ENCODE measurements at places on chromosomes 7 and 10.

GRCh38 chr10:15868006-15868405 lies 7.7 kb upstream of the MINDY3 start:
- no peak for DNase-seq
- H3K27me3 ChIP-seq, result peaks cover 85% of the 10 kb centered on the region
- no peaks in the 10 kb centered on the region for H3K4me1 ChIP-seq
- no peaks in the 10 kb centered on the region for H3K36me3 ChIP-seq
- H3K27ac ChIP-seq, result no peak overlapping the region

GRCh38 chr10:124942317-124943169 lies 620 bp downstream of the ZRANB1 start:
- DNase-seq, result no peak
- H3K4me1 ChIP-seq, result peaks cover 35% of the 10 kb centered on the region
- no peaks in the 10 kb centered on the region for H3K36me3 ChIP-seq
- no peak overlapping the region for H3K4me3 ChIP-seq
- H3K27ac ChIP-seq, result peak overlapping the region; percentile 68
- H3K27me3 ChIP-seq, result no peaks in the 10 kb centered on the region

GRCh38 chr10:63431962-63432797 lies 33.6 kb downstream of the JMJD1C start:
- no peak overlapping the region for H3K4me3 ChIP-seq
- no peak overlapping the region for H3K27ac ChIP-seq
- no peaks in the 10 kb centered on the region for H3K36me3 ChIP-seq

DNA sequence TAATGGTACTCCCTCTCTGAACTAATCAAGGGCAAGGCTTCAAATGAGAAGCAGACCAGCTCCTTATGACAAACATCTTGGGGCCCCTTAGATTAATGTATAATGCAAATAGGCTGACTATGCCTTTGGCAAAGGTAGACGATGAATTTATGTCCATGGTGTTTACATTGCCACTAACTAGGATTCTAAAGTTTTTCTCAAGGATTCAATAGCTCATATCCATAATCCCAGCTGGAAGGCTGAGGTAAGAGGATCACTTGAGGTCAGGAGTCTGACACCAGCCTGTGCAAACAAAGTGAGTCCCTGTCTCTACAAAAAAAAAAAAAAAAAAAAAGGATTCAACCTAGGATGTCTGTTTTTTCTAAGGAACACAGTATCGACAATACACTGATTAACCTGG lies 96.5 kb downstream of the ORC5 start:
- DNase-seq, result no peak
- no peaks in the 10 kb centered on the region for H3K36me3 ChIP-seq
- H3K27ac ChIP-seq, result no peak overlapping the region
- no peaks in the 10 kb centered on the region for H3K4me1 ChIP-seq
- no peaks in the 10 kb centered on the region for H3K27me3 ChIP-seq

GRCh38 chr7:103871473-103871872 lies 118.0 kb downstream of the RELN start:
- H3K27ac ChIP-seq, result no peak overlapping the region
- H3K4me3 ChIP-seq, result no peak overlapping the region
- no peaks in the 10 kb centered on the region for H3K27me3 ChIP-seq
- no peaks in the 10 kb centered on the region for H3K4me1 ChIP-seq
- no peak for DNase-seq

- no peak overlapping the region for H3K27ac ChIP-seq
- no peak overlapping the region for H3K4me3 ChIP-seq
- no peaks in the 10 kb centered on the region for H3K27me3 ChIP-seq
- no peak for DNase-seq
Measured at GRCh38 chr7:104625956-104626355, 297.6 kb downstream of the LHFPL3 start.

DNA sequence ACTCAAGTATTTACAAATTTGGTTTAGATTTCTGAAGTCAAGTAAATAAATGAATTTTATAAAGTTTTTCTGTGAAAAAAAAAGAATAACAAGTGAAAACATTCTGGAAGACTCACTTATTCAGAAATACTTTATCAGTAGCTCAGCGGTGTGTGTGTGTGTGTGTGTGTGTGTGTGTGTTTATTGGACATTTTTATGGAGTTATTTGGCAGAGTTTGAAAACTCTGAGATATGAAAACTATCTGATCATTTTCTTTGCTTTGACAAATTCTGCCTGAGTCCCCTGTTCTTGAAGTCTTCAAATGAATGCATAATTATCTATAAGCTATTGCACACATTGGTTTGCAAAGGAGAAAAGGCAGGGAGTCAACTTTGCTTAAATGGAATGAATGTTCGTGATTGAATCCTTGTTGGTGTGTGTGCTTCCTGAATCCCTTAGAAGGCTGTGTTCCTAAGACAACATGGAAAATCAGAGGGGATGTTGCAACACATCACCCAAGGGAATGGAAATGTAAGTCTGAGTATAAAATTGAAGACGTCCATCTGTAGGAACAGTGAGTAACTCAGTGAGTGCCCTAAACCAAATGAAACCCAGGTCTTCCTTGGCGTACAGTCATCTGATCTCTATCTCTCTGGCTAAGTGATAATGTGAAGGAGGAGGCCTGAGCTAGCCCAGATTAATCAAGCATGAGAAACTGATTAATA lies 160.9 kb downstream of the REEP3 start:
- H3K4me1 ChIP-seq, result peaks cover 11% of the 10 kb centered on the region
- no peak for DNase-seq
- H3K27ac ChIP-seq, result peak overlapping the region; percentile 8
- no peaks in the 10 kb centered on the region for H3K27me3 ChIP-seq
- no peak overlapping the region for H3K4me3 ChIP-seq
- no peaks in the 10 kb centered on the region for H3K36me3 ChIP-seq

- peaks cover 7% of the 10 kb centered on the region for H3K36me3 ChIP-seq
- DNase-seq, result no peak
- H3K4me3 ChIP-seq, result no peak overlapping the region
- no peaks in the 10 kb centered on the region for H3K27me3 ChIP-seq
- no peak overlapping the region for H3K27ac ChIP-seq
Measured at GRCh38 chr7:129686063-129686462, 74.5 kb downstream of the NRF1 start.

DNA sequence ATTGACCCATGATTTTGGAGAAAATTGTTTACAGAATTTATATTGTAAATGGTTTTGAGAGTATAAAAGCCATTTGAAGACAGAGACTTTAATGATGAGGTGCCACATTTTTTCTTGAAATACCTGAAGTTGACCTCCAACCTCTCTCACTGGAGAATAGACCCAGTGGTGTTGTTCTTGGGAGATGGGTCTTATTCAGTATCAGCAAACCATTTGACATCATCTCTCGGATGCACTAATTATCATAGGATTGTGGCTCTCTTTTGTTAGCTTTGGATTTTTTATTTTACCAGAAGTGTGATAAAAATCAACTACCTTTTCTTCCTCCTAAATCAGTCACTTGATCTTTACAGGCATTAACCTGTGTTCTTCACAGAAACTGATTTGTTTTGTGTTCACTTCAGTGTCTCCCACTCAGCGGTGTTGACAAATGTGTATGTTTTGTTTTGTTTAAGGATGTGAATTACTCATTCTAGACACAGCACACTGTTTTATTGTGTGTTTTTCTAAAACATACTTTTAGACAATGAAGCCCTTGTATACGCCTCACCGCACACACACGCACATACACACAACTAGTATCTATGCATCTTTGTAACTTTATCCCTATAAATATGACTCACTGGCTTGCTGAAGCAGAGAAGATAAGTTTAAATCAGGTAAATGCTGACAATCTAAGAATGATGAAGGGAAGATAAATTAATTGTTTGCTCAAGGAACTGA lies 455.6 kb downstream of the INHBA start:
- DNase-seq, result no peak
- H3K4me3 ChIP-seq, result no peak overlapping the region
- no peaks in the 10 kb centered on the region for H3K4me1 ChIP-seq
- H3K27me3 ChIP-seq, result no peaks in the 10 kb centered on the region
- H3K27ac ChIP-seq, result no peak overlapping the region

GRCh38 chr10:110252151-110252550 lies 44.7 kb downstream of the MXI1 start:
- no peak for DNase-seq
- H3K27me3 ChIP-seq, result no peaks in the 10 kb centered on the region
- no peak overlapping the region for H3K27ac ChIP-seq
- no peaks in the 10 kb centered on the region for H3K36me3 ChIP-seq
- H3K4me3 ChIP-seq, result no peak overlapping the region

- H3K36me3 ChIP-seq, result peaks cover 86% of the 10 kb centered on the region
- no peak overlapping the region for H3K27ac ChIP-seq
- H3K4me1 ChIP-seq, result no peaks in the 10 kb centered on the region
- H3K27me3 ChIP-seq, result no peaks in the 10 kb centered on the region
Measured at GRCh38 chr7:105636982-105637381, 55.7 kb upstream of the EFCAB10 start.

GRCh38 chr7:113519472-113519871 lies 399.3 kb downstream of the PPP1R3A start:
- H3K36me3 ChIP-seq, result no peaks in the 10 kb centered on the region
- no peak overlapping the region for H3K4me3 ChIP-seq
- no peak for DNase-seq
- no peaks in the 10 kb centered on the region for H3K4me1 ChIP-seq
- H3K27ac ChIP-seq, result no peak overlapping the region

DNA sequence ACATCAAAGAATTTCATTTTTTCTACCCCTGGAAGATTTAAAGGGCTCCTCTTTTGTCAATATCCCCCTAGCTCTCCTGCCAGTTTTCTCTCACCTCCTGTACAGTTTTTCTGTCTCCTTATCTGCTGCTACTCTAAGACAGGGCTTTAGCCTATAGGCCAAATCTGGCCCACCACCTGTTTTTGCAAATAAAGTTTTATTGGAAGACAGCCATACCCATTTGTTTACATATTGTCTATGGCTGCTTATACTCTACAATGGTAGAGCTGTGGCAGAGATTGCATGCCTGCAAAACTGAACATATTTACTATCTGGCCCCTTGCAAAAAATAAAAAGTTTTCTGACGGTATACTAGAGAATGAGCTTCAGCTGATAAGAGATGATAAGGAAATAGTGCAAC lies 37.4 kb upstream of the GARS1 start:
- no peak overlapping the region for H3K27ac ChIP-seq
- H3K36me3 ChIP-seq, result peaks cover 5% of the 10 kb centered on the region
- H3K4me3 ChIP-seq, result no peak overlapping the region
- no peak for DNase-seq
- H3K4me1 ChIP-seq, result peaks cover 23% of the 10 kb centered on the region

DNA sequence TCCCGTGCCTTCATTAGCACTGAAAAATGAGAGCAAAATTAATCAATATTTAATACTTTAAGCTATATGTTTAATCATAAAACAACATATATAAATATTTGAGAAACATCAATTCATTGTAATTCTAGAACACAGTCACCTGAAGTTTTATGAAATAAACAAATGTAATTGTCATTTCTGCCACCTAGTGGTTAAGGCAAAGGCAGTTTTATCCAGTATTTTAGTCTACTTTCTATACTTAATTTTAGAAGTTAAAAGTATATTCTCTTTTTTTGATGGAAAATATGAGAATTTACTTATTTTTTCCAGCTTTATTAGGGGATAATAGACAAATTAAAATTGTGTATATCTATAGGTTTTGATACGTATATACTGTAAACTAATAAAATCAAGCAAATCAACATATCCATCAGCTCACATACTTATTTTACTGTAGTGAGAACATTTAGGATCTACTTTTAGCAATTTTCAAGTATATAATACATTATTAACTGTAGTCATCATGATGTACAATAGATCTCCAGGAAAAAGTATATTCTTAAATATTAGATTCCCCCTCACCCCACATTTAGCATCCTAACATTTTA lies 16.9 kb downstream of the PCGF6 start:
- no peak overlapping the region for H3K4me3 ChIP-seq
- H3K27ac ChIP-seq, result no peak overlapping the region
- H3K27me3 ChIP-seq, result no peaks in the 10 kb centered on the region
- DNase-seq, result no peak

DNA sequence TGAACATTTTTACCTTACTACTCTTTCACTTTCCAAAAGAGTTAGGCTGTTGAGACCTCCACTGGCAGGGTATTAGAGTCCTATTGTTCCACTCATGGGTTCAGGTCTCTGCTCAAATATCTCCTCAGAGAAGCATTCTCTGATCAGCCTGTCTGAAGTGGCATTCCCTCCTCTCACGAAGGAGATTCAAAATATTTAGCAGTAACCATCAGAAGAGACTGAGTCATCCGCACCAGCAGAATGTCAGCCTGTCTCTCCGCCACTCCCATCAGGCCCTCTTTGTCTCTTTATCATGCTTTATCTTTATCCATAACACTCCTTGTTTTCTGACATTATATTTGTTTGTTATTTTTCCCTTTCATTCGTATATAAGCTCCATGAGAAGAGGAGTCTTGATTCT lies 79.1 kb downstream of the AASS start:
- H3K36me3 ChIP-seq, result peaks cover 4% of the 10 kb centered on the region
- H3K4me1 ChIP-seq, result no peaks in the 10 kb centered on the region
- no peaks in the 10 kb centered on the region for H3K27me3 ChIP-seq
- no peak overlapping the region for H3K4me3 ChIP-seq
- DNase-seq, result no peak

DNA sequence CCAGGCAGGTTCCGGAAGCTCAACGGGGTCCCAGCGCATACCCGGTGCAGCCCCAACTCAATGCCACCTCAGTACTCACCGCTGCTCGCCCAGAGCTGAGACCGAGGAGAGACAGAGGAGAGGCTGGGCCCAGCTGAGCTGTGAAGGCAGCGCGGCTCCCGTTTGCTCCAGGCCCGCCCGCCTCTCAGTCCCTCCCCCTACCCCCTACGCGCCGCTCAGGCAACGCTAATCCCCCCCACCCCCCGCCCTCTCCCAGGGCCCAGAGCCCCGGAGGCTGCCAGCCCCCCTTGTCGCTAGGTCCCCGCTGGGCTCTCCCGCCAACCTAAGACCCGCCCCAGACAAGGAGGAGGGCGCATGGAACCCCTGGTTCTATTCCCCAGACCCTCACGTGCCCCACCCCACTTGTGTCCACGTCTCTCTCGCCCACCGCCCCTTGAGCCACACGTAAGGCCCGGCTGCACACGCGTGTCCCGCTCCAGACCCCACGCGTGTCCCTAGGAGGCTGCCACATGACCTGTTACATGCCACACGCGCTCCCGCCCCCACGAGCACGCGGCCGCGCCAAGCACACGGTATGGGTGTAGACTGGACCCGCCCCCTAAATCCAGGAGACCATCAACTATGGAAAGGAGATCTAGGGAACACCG lies at the start of gene PSD:
Gene PSD, minus strand, starts transcription at position 164 of the 647 bp plus-strand sequence. CDS start 1,747 bp downstream, outside the sequence.
- peaks cover 3% of the 10 kb centered on the region for H3K36me3 ChIP-seq
- no peak within 1 kb of the TSS for H3K27ac ChIP-seq
- peak within 1 kb of the TSS; percentile 69 for H3K4me3 ChIP-seq

GRCh38 chr7:142024547-142024946 lies 28.9 kb downstream of the MGAM start:
- H3K4me1 ChIP-seq, result no peaks in the 10 kb centered on the region
- H3K4me3 ChIP-seq, result no peak overlapping the region
- no peaks in the 10 kb centered on the region for H3K36me3 ChIP-seq
- no peak overlapping the region for H3K27ac ChIP-seq
- no peak for DNase-seq
